ENCODE measurements at places on chromosomes 16 and 17.

GRCh38 chr17:80063830-80064585, 27.6 kb downstream of the CCDC40 start:
- DNase-seq: peak; percentile 56

GRCh38 chr16:3454631-3455147, 11.2 kb downstream of the NAA60 start:
- no peak for DNase-seq

DNA sequence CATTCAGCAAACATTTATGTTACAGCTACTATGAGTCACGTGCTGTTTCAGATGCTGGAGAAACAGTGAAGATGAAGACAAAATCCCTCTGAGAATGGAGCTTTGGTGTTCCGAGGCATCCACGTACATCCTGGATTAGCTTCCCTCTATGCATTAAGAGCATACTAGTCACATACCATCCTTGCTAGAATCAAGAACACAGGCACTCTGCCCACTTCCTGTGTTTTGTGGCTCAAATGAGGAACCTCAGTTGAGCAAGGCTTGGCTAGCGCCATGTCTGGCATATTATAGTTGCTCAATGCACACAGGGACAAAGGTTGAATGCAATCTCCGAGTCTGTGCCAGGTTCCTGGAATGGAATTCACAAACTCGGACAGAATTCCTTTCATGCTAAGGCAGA, 297.5 kb downstream of the XYLT1 start:
- DNase-seq: peak; percentile 42

DNA sequence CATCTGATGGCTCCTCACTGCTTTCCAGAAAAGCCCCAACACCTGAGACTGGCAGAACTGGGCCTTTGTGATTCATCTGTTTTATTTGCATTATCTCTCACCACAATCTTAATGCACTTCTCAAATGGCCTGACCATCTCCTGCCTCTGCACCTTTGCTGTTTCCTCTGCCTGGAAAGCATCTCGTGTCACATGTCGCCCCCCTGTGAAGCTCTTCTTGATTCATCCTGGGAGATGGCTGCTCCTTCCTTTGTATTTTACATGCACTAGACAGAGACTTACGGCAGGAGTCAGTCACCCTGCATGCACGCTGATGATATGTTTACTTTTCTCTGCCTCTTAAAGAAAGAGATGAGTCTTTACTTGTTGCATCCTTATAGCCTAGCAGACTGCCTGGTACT, 30.0 kb downstream of the HNF1B start:
- DNase-seq: no peak

DNA sequence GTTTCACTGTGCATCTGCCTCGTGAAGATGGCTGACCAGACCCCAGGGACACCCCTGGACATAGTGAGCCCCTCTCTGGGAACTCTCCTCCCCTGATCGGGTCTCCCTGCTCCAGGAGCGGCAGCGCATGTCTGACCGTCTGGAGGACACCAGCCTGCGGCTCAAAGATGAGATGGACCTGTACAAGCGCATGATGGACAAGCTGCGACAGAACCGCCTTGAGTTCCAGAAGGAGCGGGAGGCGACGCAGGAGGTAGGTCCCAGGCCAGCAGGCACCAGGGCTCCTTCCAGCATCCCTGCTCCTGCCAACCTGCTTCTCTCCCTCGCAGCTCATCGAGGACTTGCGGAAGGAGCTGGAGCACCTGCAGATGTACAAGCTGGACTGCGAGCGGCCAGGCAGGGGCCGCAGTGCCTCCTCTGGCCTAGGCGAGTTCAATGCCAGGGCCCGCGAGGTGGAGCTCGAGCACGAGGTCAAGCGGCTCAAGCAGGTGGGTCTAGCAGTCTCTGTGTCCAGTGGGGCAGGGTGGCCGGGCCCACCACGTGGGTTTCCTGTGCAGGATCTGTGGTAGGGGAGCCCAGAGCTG, 136.9 kb downstream of the RAB11FIP4 start:
- DNase-seq: no peak

- DNase-seq: no peak
These were observed 913 bp upstream of the KRT16 start for GRCh38 chr17:41613277-41614082.

DNA sequence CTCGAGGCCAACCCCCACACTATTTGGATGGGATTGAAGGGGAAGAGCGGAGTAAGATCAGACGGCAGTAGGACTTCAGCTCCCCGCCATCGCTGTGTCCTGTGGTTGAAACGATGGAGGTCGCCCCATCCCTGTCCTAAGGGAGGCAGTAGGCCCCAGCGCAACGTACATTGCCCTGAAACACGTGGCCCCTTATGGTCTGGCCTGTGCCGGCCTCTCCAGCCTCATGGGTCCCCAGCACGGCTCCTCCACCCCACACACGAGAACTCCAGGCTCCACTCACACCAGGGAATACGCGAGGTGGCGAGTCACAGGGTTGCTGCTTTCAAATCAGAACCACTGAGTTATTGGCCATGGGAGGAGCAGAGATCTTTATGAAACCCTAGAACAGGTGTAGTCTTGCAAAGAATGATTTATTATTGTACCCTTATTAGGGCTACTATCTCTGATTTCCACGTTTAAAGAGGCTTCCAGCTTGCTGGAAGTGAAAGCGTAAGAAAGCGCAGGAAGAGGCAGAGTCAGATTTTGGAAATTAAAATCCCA, 669 bp upstream of the DCTPP1 start:
- no peak for DNase-seq

GRCh38 chr17:47735139-47735464, 2.1 kb downstream of the TBX21 start:
- DNase-seq: no peak

- DNase-seq: no peak
These were observed 75.9 kb upstream of the PMFBP1 start for GRCh38 chr16:72247821-72248253.

GRCh38 chr17:67779098-67779672, 46.1 kb upstream of the BPTF start:
- DNase-seq: peak; percentile 27

GRCh38 chr17:9007052-9007714, 14.1 kb upstream of the NTN1 start:
- DNase-seq: no peak

DNA sequence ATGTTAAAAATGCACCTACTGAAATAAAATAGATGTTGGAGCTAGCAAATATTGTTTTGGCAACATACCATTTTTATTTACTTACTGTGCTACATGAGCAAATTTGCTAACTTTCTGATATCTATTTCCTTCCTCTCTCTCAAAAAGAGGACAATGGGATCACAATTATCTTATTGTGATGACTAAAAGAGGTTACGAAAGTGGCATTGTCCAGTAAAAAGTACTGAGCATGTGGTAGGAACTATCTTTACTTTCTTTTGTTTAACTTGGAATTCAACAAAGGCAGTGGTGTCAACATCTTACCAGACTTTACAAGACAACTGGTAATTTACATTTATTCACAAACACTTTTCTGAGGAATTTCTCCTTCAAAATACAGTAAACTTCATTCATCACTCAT, 1542.6 kb upstream of the CDH8 start:
- DNase-seq: no peak

GRCh38 chr17:75959051-75959838, 18.4 kb upstream of the FBF1 start:
- DNase-seq: no peak

GRCh38 chr16:4011225-4011939, 104.9 kb downstream of the ADCY9 start:
- DNase-seq: no peak

Data from transverse colon (tissue), 4 donors.